ENCODE measurements at places on chromosomes 2 and 18.

- no peak for DNase-seq
Measured at GRCh38 chr2:102872388-102872787, 110.6 kb downstream of the TMEM182 start.

- DNase-seq, result no peak
Measured at GRCh38 chr2:9170458-9171130, 36.0 kb upstream of the ASAP2 start.

DNA sequence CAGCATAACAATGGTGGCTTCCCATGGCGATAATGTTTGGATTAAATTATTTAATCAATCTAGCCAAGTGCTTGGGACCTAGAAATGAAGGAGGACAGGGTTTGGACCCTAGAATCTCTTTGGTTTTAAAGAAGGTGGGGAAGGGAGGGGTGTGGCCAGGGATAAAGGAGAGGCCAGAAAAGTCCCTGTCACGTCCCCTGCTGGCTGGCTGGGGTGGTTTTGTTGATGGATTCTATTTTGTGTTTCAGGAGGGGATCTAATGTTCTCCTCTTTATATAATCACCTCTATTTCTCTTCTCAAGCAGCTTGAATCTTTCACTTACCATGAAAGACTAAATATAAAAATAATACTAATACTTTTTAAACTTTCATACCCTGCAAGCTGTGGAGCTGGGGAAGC, 52.6 kb upstream of the GALR1 start:
- DNase-seq, result peak; percentile 8

DNA sequence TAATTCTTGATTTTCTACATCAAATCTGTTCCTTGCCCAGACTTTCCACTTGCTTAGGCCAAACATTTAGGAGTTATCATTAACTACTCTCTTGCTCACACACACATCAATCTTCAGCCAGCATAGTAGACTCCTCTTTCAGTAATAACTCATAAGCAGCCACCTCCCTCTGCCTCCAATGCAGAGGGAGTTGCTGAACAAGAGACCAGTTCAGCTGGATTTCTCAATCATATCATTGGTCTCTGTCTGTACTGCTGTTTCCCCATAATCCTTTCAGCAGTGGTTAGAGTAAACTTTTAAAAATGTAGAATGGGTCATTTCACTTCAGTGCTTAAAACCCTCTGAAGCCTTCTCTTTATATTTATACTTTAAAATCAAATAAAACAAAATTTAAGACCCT, 112.9 kb downstream of the SLC39A10 start:
- DNase-seq, result no peak

DNA sequence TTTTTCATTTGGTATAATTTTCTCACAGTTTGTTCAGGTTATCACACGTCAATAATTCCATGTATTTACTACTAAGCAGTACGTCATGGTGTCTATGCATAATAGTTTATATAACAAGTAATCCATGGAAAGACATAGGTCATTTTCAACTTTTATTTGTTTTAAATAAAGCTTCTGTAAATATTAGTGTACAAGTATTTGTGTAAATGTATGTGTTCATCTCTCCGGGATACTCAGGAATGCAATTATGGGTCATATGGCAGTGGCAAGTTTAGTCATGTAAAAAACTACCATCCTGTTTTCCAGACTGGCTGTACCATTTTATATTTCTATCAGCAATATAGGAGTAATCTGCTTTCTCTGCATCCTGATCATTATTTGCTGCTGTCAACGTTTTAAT, 231.1 kb upstream of the ZNF804A start:
- DNase-seq, result no peak

DNA sequence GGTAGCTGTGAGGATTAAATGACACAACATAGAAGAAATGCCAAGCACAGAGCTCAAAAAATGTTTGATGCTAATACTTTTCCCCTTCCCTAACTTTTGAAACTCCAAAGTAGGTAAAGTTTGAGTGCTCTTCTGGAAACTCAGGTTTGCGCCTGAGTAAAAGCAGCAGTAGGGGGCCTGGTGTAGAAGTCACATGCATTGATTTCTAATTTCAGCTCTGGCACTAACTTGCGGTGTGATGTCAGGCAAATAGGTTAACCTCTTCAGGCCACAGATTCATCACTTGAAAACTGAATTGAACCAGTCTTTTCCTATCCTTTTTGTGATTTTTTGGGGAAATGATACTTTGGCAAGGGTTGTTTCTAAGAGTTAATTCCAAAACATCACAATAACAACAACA, 27.2 kb downstream of the LHCGR start:
- DNase-seq, result no peak

DNA sequence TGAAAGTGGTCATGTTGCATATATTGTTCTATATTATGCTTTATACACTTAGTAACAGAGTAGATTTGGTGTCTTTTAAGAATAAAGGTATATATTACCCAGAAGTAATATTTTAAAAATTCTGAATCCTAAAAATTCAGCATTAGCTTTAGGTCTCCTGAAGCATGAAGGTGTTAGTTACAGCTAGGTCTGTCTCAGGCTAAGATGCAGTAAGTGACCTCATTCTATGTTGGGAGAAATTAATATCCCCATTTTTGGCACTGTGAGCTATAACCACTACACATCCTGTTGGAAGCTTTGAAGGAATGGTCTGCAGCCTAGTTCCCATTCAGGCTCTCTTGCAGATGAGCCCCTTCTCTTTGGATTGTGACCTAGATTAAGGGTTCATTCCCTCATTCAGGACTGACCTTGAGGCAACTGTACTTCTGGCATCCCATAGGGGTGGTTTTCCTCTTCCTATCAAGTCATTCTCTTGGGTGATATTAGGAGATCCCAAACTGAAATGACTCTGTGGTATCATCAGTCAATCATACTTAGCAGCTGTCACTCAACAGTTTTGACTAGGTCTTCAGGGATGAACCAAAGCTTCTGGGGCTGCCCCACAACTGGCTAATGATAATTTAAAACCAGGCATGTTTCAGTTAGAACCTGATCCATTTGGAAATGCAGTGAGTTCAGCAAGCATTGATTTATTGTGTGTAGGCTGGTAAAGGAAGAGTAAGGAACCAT, 117.7 kb downstream of the GPD2 start:
- DNase-seq, result no peak

DNA sequence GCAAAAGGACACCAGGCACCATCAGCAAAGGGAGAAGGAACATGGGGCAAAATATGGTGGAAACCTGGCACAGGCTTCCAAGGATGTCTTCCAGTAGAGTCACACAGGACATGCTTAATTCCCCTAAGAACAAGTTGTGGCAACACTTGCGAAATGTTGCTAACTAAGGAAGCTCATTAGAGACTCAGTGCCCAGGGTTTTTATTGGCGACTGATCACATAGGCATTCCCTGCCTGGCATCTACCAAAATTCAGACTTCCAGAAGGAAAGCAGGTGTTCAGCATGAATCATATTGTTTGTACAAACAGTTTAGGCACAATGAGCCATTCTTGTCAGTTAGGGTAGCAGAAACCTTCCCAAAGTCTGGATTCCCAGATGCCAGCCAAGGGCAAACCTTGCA, 25.7 kb downstream of the SLC4A1AP start:
- no peak for DNase-seq
